Testis (tissue), 5 donors: ENCODE measurements at places on chromosomes 13 and 19. TPM values are rescaled to one million over a fixed set of nuclear protein-coding genes. Genes with fewer than 3 reads are reported as not detected.
A peak's percentile ranks its signal among the peaks of the same experiment; 100 is the strongest.

DNA sequence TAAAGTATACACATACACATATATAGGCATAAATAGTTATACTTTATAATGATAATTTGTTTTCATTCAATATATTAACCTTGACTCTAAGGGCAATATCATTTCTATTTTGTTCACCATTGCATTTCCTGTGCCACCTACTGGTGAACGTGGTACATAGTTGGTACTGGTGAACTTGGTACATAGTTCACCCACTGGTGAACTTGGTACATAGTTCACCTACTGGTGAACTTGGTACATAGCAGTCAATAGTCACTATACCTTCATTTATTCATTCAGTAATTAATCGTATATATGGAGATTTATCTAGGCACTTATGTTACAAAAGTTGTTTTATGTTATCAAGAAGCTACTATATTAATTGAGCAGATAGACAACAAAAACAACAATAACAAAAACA, 172.6 kb upstream of the ATXN8OS start:
- no peaks in the 10 kb centered on the region for H3K27me3 ChIP-seq
- H3K27ac ChIP-seq: no peak overlapping the region
- no peak for DNase-seq
- no peak overlapping the region for H3K4me3 ChIP-seq
- no peaks in the 10 kb centered on the region for H3K36me3 ChIP-seq

DNA sequence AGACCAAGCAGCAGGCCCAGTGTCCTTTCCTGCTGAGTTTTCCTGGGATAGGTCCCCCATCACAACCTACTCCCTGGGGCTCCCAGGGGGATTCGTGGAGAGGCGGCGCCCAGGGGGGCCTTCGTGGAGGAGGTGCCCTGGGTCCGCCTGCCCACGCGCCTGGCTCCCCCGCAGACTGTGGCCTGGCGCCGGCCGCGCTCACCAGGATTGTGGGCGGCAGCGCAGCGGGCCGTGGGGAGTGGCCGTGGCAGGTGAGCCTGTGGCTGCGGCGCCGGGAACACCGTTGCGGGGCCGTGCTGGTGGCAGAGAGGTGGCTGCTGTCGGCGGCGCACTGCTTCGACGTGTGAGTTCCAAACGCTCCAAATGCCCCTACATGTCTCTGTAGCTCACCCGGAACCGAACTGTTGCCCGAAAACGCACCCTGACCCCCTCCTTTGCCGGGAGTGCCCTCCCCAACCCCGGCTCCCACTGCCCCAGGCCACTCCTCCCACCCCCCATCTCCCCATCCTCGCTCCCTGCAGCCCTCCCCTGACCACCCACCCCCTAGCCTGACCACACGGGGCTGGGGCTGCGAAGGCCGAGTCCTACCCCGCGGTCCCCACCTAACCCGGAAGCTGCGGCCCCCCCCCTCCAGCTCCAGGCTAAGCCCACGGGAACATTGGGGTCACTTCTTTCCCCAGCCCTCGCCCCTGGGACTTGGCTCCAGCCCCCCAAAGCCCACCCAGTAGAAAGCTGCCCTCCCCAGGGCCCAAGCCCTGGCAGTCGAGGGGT, 3.3 kb downstream of the TIMM13 start:
- peaks cover 33% of the 10 kb centered on the region for H3K4me1 ChIP-seq
- H3K36me3 ChIP-seq: no peaks in the 10 kb centered on the region
- H3K27ac ChIP-seq: no peak overlapping the region
- no peaks in the 10 kb centered on the region for H3K27me3 ChIP-seq
- DNase-seq: no peak

DNA sequence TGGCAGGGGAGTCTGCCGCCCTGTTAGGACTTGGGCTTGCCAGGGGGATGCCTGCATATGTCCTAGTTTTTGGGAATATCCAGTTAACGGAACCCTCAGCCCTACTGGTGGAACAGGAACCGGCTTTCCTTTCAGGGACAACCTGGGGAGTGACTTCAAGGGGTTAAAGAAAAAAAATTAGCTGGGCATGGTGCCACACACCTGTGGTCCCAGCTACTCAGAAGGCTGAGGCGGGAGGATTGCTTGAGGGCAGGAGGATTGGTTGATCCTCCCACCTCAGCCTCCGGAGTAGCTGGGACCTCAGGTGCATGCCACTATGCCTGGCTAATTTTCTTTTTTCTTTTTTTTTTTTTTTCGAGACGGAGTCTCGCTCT, 22.5 kb downstream of the LDLR start:
- H3K36me3 ChIP-seq: no peaks in the 10 kb centered on the region
- DNase-seq: no peak
- H3K4me3 ChIP-seq: no peak overlapping the region
- H3K4me1 ChIP-seq: no peaks in the 10 kb centered on the region
- no peak overlapping the region for H3K27ac ChIP-seq

GRCh38 chr19:29117926-29118325, 95.0 kb downstream of the UQCRFS1 start:
- no peak overlapping the region for H3K27ac ChIP-seq
- DNase-seq: no peak
- no peaks in the 10 kb centered on the region for H3K27me3 ChIP-seq
- no peaks in the 10 kb centered on the region for H3K36me3 ChIP-seq
- H3K4me3 ChIP-seq: no peak overlapping the region

DNA sequence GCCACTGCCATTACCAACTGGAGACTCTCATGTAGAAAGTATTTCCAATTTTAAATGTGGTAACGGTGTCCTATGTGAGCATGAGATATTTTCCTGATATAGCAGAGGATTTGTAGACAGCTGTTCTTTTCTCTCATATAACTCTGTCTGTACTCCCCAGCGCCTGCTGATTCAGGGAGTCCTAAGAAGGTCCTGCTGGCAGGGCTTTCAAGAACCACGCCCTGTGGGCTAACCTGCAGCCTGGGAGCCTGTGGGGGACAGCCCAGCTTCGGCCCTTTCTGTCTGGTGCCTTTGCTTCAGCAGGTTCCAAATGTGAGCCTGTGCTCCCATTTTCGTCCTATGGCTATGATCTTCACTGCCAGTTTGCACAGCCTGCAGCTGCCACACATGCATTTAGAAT, 316.8 kb downstream of the ATP8A2 start:
- no peaks in the 10 kb centered on the region for H3K4me1 ChIP-seq
- no peaks in the 10 kb centered on the region for H3K27me3 ChIP-seq
- no peak overlapping the region for H3K27ac ChIP-seq
- H3K4me3 ChIP-seq: no peak overlapping the region
- H3K36me3 ChIP-seq: no peaks in the 10 kb centered on the region

- no peaks in the 10 kb centered on the region for H3K36me3 ChIP-seq
- peak; percentile 77 for DNase-seq
- no peak overlapping the region for H3K4me3 ChIP-seq
- no peak overlapping the region for H3K27ac ChIP-seq
- peaks cover 19% of the 10 kb centered on the region for H3K4me1 ChIP-seq
These were observed 5.5 kb upstream of the CCNE1 start for GRCh38 chr19:29806098-29806866.

DNA sequence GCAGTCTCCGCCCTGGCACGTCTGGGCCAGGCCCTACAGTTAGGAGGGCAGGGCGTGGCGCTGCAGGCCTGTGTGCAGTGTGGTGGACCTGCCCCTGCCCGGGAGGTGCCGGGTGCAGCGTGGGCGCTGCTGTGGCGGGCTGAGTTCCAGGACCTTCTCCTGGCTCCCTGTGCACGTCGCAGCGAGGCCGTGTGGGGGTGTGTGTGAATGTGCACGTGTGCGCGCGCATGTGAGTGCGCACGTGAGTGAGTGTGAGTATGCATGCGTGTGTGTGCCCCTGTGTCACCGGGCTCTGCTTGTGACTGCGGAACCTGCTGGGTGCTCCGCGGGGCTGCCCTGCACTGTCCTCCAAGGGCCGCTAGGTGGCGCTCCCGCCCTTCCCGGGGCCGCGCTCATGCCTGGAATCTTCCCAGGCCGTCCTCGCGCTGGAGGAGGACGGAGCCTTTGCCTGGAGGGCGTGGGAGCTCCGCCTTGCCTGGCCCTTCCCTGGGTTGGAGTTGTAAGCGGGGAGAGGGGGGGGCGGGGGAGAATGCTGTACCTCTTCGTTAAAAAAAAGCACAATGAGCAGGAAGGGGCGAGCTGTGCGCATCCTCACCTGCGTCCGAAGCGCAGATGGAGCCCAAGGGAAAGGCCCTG, 79.3 kb downstream of the KDM4B start:
- peaks cover 17% of the 10 kb centered on the region for H3K4me1 ChIP-seq
- peak; percentile 86 for DNase-seq
- no peak overlapping the region for H3K4me3 ChIP-seq

- no peak for DNase-seq
- H3K4me3 ChIP-seq: no peak overlapping the region
- peaks cover 4% of the 10 kb centered on the region for H3K4me1 ChIP-seq
- no peaks in the 10 kb centered on the region for H3K36me3 ChIP-seq
- no peaks in the 10 kb centered on the region for H3K27me3 ChIP-seq
These were observed 77.3 kb upstream of the UBAC2 start for GRCh38 chr13:99123101-99124045.

GRCh38 chr13:65724226-65724625, 1505.9 kb downstream of the PCDH9 start:
- H3K36me3 ChIP-seq: no peaks in the 10 kb centered on the region
- H3K27me3 ChIP-seq: no peaks in the 10 kb centered on the region
- no peak for DNase-seq
- no peaks in the 10 kb centered on the region for H3K4me1 ChIP-seq
- no peak overlapping the region for H3K27ac ChIP-seq

DNA sequence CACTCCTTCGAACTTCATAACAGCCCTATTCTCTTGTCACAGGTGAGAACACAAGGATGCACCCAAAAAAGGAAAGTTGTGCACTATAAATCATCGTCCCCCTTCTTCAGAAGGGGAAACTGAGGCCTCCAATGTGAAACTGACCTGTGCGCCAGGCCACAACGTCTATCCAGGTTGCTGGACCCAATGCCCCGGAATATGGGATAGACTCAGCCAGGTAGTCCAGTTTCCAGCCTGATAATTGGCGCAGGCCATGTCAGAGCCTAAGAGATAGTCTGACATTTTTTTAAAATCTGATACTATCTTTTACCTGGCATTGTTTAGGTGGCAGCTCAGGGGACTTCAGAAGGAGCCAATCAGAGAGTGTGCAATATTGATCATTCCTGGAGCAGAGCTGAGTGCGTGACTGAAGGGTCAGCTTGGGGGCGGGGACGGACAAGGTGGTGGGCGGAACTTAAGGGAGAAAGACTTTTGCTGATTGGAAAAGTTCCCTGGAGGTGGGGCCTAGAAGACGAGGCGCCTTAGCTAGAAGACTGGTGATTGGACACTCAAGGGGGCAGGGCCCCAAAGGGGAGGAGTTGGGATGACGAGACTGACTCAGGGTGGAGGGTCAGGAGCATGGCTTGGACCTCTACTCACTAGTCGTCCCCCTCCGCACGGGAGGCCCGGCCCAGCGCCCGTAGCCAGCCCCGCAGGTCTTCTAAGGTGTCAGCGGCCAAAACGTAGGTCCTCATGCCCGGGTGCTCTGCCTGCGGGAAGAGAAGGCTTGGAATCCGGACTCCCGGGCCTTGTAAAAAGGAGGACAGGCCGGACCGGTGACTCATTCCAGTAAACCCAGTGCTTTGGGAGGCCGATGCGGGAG, 8.5 kb downstream of the PLEKHA4 start:
- no peaks in the 10 kb centered on the region for H3K4me1 ChIP-seq
- peak overlapping the region; percentile 29 for H3K4me3 ChIP-seq
- no peaks in the 10 kb centered on the region for H3K27me3 ChIP-seq
- no peaks in the 10 kb centered on the region for H3K36me3 ChIP-seq

- no peak overlapping the region for H3K27ac ChIP-seq
- no peaks in the 10 kb centered on the region for H3K36me3 ChIP-seq
These were observed 14.6 kb downstream of the JOSD2 start for GRCh38 chr19:50496189-50497021.

DNA sequence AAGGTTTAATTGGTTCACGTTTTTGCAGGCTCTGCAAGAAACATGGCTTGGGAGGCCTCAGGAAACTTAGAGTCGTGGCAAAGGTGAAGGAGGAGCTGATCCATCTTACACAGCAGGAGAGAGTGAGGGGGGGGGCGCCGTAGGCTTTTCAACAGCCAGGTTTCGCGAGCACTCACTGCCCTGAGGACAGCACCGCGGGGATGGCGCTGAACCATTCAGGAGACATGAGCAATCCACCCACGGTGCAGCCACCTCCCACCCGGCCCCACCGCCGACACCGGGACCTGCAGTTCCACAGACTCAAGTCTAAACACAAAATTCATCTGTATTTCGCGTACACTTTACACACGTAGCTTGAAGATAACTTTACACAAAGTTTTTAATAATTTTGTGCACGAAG, 73.6 kb downstream of the KDM4B start:
- no peak overlapping the region for H3K27ac ChIP-seq
- no peaks in the 10 kb centered on the region for H3K36me3 ChIP-seq
- no peaks in the 10 kb centered on the region for H3K27me3 ChIP-seq

DNA sequence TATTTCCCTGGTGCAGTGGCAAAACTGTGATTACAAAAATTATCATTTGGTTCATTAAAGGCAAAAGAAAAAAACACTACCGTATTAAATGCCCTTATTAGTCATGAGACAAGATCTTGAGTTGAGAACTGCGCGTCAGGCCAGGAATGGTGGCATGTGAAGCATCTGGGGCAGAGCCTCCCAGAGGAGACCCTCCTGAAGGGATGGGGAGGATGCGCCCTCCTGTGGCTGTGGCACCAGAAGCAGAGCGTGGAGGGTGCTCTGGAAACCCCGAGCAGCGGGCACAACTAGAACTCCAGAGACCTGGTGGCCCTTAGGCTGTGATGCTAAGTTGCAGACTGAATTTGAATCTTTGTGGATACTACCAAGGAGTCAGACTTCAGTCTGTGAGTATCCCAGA, 11.5 kb downstream of the CUL4A start:
- no peak overlapping the region for H3K27ac ChIP-seq
- no peaks in the 10 kb centered on the region for H3K4me1 ChIP-seq
- H3K27me3 ChIP-seq: no peaks in the 10 kb centered on the region
- H3K36me3 ChIP-seq: no peaks in the 10 kb centered on the region

GRCh38 chr13:75736173-75736572, 100.0 kb downstream of the LMO7 start:
- no peak overlapping the region for H3K4me3 ChIP-seq
- no peaks in the 10 kb centered on the region for H3K36me3 ChIP-seq
- H3K27ac ChIP-seq: no peak overlapping the region
- DNase-seq: no peak

- H3K4me3 ChIP-seq: no peak overlapping the region
- no peak overlapping the region for H3K27ac ChIP-seq
- H3K27me3 ChIP-seq: no peaks in the 10 kb centered on the region
- H3K4me1 ChIP-seq: peaks cover 10% of the 10 kb centered on the region
- no peaks in the 10 kb centered on the region for H3K36me3 ChIP-seq
These were observed 4.7 kb downstream of the SERP2 start for GRCh38 chr13:44378277-44378676.

DNA sequence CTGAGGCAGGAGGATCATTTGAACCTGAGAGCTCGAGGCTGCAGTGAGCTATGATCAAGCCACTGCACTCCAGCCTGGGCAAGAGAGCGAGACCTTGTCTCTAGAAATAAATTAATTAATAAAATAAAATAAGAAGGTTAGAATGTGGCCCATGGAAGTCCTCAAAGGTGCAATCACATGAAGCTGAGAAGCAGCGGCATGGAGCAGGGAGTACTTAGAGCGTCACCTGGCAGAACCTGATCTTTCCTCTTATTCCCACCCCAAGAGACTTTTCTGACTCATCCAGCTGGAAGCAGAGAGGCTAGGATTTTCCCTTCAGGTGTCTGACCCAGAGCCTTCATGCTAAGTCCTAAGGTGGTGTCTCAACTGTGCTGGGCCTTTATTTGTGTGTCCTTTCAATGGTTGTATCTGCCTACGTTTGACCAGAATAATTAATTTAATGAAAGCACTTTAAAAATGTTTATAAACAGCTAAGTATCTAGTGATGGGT, 8.9 kb upstream of the MRPS31 start:
- no peaks in the 10 kb centered on the region for H3K27me3 ChIP-seq
- H3K36me3 ChIP-seq: no peaks in the 10 kb centered on the region
- no peak overlapping the region for H3K27ac ChIP-seq
- DNase-seq: no peak
- no peaks in the 10 kb centered on the region for H3K4me1 ChIP-seq

The TDRD12 gene
- polyA plus RNA-seq: 33.4 TPM

The FREM2 gene
- 0.80 TPM for polyA plus RNA-seq

The PTGER1 gene
- polyA plus RNA-seq: 0.22 TPM

The RAB8A gene
- 45.9 TPM for polyA plus RNA-seq

The ERFL gene
- polyA plus RNA-seq: 0.78 TPM

The C13orf46 gene
- polyA plus RNA-seq: 28.4 TPM

The ZNF729 gene
- polyA plus RNA-seq: 1.0 TPM
